Naive B cell (primary cell): ENCODE measurements at places on chromosomes 3 and 15. TPM values are rescaled to one million over a fixed set of nuclear protein-coding genes. Genes with fewer than 3 reads are reported as not detected.

Gene CKMT1B
- not detected for polyA plus RNA-seq

Gene RPL4
- 1,068 TPM for polyA plus RNA-seq

Gene THSD4
- polyA plus RNA-seq = not detected

GRCh38 chr15:87033056-87033455 is 953.4 kb downstream of the AGBL1 start:
- no peaks in the 10 kb centered on the region for H3K4me1 ChIP-seq
- no peaks in the 10 kb centered on the region for H3K27me3 ChIP-seq
- H3K4me3 ChIP-seq = no peak overlapping the region
- no peak overlapping the region for H3K27ac ChIP-seq
- no peaks in the 10 kb centered on the region for H3K36me3 ChIP-seq

DNA sequence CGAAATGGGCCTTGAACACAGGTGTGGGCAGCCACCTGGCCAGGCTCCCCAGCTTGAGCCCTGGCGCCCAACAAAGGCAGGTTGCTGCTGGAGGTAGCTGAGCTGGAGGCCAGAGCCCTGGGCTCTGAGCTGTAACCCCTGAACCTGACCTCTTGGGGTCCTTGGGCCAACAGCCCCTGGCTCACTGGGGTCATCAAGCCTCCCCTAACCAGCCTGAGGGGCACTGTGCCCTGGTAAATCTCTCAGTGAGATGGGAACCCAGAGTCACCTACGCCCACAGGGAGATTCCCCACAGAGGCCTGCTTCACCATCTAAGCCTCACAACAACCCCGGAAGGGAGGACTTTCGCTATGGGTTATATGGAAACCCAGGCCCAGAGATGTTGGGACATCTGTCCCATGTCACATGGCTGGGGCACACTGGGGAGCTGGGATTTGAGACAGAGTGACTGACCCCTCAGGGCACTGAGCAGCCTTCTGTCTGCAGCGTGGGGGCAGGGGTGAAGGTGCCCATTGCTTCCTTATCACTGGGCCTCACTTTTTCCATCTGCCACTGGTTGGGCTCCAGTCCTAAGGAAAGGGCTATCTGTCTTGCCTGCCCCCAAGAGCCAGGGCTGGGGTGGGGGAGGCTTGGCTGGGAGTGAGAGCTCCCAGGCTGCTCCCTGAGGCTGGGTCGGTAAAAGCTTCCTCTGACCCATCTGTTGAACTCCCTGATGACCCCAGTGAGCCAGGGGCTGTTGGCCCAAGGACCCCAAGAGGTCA is 59.1 kb downstream of the IQSEC1 start:
- peaks cover 96% of the 10 kb centered on the region for H3K4me1 ChIP-seq
- H3K36me3 ChIP-seq = peaks cover 18% of the 10 kb centered on the region
- H3K27ac ChIP-seq = peak overlapping the region; percentile 99
- no peak for DNase-seq
- peak overlapping the region; percentile 85 for H3K4me3 ChIP-seq

GRCh38 chr3:13896473-13897154 is 16.7 kb upstream of the WNT7A start:
- H3K27me3 ChIP-seq = peaks cover 3% of the 10 kb centered on the region
- peaks cover 21% of the 10 kb centered on the region for H3K4me1 ChIP-seq
- peaks cover 19% of the 10 kb centered on the region for H3K36me3 ChIP-seq
- peak overlapping the region; percentile 96 for H3K4me3 ChIP-seq

DNA sequence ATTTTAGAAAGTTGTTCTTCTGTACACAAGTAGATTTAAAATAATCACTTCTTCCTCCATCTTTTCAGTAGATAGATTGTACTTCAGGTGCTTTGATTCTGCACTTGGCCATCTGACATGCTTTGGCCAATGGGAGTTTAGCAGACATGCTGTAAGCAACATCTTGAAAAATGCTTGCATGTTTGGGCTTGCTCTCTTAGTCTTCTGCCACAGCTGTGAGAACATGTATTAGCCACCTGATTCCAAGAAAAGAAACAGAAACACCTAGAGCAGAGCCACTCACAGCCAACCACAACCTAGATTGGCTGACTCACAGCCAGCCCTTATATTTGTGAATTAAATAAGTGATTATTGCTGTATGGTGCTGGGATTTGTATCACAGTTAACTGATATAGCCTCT is 70.2 kb upstream of the GADL1 start:
- H3K27ac ChIP-seq = no peak overlapping the region
- H3K4me1 ChIP-seq = no peaks in the 10 kb centered on the region
- H3K27me3 ChIP-seq = peaks cover 8% of the 10 kb centered on the region
- DNase-seq = no peak
- H3K36me3 ChIP-seq = no peaks in the 10 kb centered on the region

DNA sequence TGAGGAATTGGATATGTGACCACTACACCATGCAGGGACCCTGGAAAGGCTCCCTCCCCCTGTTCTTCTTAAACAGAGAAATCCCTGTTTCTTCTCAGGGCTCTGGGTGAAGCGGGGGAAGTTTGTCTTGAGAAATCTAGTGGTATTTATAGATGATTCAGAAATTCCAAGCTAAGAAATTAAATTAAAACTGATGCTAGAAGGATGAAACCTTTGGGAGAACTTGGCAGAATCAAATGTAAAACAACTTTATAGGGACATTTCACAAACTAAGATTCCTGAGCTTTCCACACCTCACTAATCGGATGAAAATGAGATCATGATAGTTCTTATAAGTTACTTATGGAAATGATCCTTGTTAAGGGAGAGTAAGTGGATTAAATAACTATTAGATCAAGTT is 54.2 kb downstream of the FBXL2 start:
- no peak overlapping the region for H3K27ac ChIP-seq
- peaks cover 7% of the 10 kb centered on the region for H3K27me3 ChIP-seq
- H3K4me3 ChIP-seq = no peak overlapping the region
- DNase-seq = no peak
- peaks cover 13% of the 10 kb centered on the region for H3K36me3 ChIP-seq

DNA sequence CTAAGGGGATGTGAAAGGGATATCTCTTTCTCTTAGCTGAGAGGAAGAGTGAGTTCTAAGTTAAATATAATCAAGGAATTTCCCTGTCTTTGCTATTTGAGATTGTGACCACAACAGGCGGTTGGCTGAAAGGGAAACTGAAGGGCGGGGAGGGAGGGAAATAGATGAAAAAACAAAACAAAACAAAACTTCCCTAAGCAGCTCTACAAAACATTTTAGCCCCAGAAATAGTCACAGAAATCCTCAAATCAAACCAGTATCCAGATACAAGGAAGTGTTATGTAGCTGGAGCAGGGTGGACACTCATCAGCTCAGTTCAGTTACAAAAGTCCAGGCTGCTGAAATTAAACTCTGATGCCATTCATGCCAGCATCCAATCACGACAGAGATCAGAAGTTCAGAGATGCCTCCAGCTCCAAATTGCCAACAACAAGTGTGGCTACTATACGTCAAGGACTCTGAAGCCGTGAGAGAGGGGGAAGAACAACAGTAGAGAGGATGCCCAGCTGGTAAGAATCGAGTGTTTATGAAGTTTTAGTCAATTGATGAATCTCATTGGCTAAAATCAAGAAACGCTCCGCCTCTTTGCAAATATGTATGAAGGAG is 319 bp upstream of the TP63 start:
- no peak for DNase-seq
- H3K27me3 ChIP-seq = no peaks in the 10 kb centered on the region
- no peak overlapping the region for H3K27ac ChIP-seq

DNA sequence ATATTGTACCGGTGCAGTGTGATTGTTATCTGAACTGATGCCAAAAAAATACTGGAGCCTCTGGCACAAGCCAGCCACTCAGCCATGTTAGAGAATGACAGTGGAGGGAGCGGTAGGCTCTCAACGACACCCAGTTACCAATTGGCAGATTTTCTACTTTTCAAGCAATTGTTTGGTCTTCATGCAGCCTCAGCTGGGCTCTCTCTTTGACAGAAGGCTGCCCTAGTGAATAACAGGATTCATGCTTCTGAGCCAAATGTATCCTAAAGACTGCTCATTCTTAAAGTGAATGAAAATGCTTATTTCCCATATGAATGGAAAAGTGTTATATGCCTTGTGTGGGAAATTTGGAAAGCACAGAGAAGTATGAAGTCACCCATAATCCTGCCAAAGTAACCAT is 261.2 kb upstream of the TRIM42 start:
- no peak for DNase-seq
- no peaks in the 10 kb centered on the region for H3K27me3 ChIP-seq
- no peak overlapping the region for H3K4me3 ChIP-seq
- H3K4me1 ChIP-seq = no peaks in the 10 kb centered on the region

DNA sequence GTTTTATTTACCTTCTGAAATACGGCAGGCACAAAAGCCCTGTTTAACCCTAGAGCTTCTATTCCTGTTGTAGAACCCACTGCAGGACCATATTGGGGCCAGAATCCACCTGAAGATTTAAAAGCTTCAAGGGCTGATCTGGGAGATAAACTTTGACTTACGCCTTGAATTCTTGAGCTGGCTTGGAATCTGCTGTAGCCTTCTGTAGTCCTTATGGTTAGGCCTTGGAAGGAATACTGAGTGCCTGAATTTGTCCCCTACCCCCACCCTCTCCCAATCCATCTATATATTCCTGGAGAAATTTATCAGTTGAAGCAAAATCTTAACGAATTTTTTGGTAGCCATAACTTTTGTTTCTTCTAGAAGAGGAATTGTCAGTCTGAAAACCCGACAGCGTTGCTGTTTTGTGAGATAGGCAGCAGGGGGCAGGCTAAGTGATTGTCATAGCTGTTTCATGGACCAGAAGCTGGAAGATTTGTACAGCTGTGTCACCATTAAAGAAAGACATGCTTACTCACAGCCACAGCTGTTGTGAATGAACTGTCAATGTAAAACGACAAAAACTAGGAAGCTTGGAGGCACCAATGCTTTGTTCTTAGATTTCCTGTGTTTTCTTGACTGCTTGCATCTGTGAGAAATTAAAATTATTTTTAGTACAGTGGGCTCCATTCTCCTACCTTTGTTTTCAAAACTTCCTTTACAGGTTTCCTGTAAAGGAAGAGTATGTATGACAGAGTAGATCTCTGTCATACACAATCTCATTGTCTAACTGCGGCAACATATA is 12.8 kb downstream of the LXN start:
- no peaks in the 10 kb centered on the region for H3K4me1 ChIP-seq
- H3K4me3 ChIP-seq = no peak overlapping the region
- no peak overlapping the region for H3K27ac ChIP-seq
- no peak for DNase-seq
- no peaks in the 10 kb centered on the region for H3K27me3 ChIP-seq

- peaks cover 52% of the 10 kb centered on the region for H3K4me1 ChIP-seq
- H3K36me3 ChIP-seq = peaks cover 9% of the 10 kb centered on the region
- DNase-seq = no peak
These were observed 1.6 kb downstream of the TTC21A start for GRCh38 chr3:39109086-39109485.

- no peak overlapping the region for H3K4me3 ChIP-seq
- DNase-seq = peak; percentile 60
- no peak overlapping the region for H3K27ac ChIP-seq
- no peaks in the 10 kb centered on the region for H3K27me3 ChIP-seq
These were observed 5.5 kb upstream of the CD200 start for GRCh38 chr3:112327371-112327951.
